ENCODE measurements at places on chromosomes 1 and 21.

DNA sequence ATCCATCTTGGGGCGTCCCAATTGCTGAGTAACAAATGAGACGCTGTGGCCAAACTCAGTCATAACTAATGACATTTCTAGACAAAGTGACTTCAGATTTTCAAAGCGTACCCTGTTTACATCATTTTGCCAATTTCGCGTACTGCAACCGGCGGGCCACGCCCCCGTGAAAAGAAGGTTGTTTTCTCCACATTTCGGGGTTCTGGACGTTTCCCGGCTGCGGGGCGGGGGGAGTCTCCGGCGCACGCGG, 282 bp upstream of the SOD1 start:
- no peak for DNase-seq

- peak; percentile 6 for DNase-seq
Observed at GRCh38 chr1:183180634-183181056, 5.4 kb upstream of the LAMC2 start.

DNA sequence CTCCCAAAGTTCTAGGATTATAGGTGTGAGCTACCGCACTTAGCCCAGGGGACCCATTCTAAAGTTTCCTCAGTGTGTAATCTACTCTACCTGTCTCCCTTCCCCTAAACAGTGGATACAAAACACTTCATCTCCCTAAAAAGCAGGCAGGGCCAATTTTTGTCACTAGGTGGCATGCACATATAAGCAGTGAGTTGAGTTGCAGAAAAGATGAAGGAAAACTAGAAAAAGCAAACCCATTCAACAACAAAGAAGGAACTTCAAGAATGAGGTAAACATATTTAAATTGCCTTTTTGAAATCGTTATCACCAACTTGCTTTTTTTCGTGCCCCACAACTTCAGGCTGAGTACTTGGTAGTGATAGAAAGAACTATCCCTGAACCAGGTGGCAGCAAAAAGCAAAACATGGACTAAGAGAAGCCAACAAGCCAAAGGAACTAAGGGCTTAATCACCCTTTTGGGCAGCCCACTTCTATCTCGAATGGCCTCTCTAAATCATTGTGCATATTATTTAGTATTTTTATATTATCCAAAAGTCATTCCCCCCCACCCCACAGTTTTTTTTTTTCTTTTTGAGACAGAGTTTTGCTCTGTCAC, 19.7 kb upstream of the ALDH9A1 start:
- peak; percentile 21 for DNase-seq

DNA sequence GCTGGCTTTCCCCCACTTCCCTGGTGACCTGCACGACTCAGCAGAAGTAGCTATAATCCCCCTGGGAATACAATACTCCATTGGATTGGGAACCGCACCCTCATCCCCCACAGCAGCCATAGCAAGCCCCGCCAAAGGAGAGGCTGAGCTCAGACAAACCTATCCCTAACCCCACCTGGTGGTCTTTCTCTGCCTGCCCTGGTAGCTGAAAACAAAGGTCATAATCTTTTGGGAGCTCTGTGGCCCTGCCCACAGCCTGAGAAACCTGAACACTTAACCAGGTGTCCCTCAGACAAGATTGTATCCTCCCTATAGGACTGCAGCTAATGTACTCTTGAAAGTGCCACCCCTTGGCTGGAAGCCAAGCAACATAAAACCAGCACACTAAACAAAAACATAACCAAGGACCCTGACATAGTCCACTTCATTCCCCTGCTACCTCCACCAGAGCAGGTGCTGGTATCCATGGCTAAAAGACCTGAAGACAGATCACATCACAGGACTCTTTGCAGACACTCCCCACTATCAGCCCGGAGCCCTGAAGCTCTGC, 71.6 kb upstream of the RUNX1 start:
- DNase-seq: no peak

DNA sequence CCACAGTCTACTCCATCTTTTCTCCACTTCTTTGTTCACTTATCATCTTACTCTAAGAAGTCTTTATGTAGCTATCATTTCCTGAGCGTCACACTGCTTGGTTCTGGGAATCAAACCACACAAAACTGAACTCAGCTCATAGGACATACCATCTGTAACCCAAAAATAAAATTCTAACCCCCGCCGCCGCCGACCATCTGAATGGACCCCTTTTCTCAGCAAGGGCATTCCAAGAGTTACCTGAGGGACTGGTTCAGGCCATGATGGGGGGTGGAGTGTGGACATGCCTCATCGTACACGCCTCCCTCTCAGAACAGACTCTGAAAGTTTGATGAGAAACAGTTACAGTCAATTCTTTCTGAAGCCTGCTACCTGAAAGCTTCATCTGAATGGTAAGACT, 12.6 kb upstream of the CHI3L2 start:
- DNase-seq: peak; percentile 59

- DNase-seq: no peak
Observed at GRCh38 chr1:230026572-230026971, 40.5 kb upstream of the GALNT2 start.

DNA sequence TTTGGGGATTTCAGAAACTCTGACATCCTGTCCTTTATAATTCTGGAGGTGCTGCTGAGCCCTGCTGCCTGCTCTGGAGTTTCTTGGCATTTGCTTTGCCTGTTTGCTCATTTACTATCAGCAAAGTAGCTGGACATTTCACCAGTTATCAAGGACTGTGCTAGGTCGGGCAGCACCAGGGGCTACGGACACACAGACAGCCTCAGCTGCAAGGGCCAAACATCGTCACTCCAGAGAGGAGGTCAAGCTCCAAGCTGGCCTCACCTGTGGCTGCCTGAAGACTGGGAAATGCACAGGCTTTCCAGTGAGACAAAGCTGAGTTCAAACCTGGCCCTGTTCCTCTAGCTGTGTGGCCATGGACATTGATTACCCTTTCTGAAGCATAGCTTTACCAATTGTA, 143.7 kb downstream of the LRIG2 start:
- no peak for DNase-seq

GRCh38 chr1:92168657-92169056, 49.1 kb upstream of the C1orf146 start:
- no peak for DNase-seq

DNA sequence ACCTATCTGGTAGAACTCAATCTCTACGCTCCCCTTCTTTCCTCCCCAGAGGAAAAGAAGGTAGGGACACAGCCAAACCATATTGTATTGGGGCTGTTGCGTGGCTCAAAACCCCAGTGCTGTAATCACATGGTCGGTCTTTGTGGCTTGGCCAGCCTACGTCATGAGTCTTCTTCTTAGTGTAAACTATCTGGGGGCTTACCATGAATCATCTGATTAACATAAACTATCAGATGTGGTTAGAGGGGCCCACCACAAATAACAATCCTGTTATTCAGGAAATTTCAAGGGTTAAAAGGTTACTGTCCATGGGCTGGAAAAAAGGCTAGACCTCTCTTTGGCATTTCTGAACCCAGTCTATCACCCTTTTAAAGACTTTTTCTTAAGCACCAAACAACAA, 49.5 kb upstream of the GPR52 start:
- DNase-seq: no peak

DNA sequence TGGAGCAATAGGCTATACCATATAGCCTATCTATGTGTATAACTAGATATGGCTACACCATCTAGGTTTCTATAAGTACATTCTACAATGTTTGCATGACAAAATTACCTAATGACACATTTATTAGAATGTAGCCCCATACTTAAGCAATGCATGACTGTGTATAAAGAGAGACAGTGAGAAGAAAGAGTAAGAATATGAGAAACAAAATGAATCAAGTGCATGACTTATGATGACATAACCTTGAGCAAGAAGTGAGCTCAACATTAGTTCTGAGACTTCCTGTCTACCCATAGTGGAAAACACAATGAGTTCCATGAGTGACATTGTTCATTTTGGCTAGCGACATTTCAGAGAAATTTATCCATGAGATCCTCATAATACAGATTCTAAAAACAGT, 10.1 kb downstream of the SLC44A5 start:
- DNase-seq: no peak

DNA sequence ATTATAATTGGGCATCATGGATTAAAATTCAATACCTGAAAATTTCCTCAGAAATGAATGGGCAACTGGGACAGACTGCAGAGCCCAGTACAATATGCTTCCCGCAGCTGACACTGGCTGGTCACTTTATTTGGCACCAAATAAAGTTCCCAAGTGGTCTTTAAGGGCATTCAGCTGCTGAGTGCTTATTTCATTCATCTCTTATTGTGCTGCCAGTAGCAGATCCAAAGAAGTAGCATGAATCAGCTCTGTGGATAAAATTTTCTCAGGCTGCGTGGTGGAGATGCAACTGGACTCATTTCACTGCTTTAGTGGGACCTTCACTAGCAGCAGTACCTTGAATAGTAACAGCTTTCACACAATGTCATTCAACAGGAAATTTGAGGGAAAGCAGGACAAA, 226.3 kb upstream of the ADGRL2 start:
- DNase-seq: no peak

GRCh38 chr1:193694741-193695140, 508.3 kb upstream of the B3GALT2 start:
- no peak for DNase-seq

DNA sequence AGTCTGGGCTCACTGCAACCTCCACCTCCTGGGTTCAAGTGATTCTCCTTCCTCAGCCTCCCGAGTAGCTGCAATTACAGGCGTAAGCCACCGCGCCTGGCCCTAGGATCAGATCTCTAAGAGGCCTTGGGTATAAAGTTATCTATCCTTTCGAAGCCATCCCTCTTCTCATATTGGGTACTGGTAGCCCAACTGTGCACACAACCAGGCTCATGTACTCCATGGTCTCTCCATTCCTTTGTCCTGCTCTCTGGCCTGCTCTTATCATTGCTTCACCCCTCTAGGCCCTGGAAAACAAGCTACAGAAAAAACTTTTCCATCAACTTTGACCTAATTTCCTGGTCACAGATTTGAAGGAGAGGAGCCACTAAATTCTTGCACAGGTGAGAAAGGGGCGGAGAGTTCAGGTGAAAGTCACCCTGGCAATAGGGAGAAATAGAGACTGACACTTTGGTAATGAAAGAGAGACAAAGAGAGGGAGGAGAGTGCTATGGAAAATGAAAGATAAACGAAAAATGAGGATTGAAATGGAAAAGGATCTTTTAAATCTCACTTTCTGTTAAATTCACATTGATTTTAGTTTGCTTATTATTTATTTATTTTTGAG, 6.0 kb downstream of the TXNIP start:
- no peak for DNase-seq

DNA sequence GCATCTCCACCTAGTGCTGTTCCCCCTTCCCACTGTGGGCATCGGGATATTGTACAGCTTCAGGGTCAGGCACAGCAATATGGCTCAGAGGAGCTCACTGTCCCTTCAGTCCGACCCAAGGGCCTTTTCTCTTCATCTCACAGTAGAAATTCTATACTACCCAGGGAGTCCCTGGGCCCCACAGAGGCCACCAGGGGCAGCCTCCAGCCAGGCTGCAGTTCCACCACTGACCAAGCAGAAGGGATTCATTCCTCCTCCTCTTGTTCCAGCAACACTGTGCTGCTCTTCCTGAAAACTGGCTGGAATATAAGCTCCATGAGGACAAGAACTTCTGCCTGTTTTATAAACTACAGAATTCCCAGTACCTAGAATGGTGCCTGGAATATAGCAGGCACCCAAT, 70.5 kb downstream of the CD34 start:
- no peak for DNase-seq

GRCh38 chr1:179938752-179939151, 15.9 kb upstream of the CEP350 start:
- DNase-seq: no peak

DNA sequence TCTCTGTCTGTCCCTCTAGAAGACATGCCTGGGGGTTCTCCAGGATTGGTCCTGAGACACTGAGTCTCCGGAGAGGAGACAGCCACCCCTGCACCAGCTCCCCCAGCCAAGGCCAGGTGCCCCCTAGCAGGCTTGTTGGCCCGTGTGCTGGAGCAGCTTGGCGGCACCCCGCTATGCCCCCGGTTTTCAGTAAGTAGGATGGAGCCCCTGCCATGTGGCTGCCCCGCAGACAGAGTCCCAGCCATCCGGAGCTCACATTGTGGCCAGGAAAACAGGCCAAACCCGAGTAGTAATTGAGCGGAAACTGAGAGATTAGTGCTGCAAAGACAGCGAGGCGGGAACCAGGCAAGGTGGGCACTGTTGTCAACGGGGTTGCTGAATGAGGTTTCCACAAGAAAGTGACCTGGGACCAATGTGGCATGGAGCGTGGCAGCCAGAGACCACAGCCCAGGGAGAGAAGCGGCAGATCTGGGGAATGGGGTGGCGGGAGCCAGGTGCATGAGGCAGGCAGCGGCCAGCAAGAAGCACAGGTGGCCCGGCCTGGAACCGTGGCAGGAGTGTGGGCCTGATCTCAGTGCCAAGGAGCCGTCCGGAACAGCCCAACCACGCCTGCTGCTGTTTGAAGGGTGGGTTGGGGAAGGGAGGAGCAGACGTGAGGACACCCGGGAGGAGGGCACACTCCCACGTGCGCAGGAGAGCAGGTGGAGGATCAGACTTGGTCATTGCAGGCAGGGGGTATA, 137.4 kb upstream of the VAMP3 start:
- no peak for DNase-seq

DNA sequence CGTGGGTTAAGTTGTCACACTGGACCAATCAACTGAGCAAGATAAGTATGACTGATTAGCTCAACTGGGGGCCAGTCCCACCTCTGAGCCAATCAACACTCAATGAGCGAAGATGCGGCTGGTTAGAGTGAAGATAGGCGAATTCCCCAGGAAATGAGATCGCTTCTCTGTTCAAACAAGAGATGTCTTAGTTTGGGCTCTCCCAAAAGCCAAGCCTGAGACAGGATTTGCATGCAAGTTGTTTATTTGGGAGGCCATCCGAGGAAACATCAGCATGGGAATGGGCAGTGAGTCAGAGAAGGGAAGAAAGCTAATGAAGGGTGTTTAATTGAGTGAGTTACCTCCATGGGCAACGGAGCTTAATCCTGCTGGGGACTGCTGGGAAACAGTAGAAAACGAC, 4.9 kb upstream of the GJB5 start:
- DNase-seq: no peak

GRCh38 chr1:160460683-160461287, 60.4 kb downstream of the VANGL2 start:
- DNase-seq: peak; percentile 35

DNA sequence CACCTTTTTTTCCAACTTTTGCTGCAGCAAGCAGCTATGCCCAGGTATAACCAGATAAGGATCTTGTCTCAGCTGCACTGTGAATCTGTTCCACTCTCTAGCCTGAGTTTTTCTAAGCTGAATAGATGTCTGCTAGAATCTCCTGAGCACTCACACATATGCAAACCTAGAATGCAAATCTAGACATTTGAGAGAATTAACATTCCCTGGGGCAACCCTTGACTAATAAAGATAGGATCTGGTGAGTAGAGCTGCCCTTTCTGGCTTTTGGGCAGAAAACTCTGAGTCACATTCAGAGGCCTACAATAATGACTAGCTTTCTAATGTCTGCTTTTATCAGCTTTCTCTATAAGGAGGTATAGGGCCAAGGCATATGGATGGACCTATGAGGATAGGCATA, 61.4 kb upstream of the BARHL2 start:
- no peak for DNase-seq

DNA sequence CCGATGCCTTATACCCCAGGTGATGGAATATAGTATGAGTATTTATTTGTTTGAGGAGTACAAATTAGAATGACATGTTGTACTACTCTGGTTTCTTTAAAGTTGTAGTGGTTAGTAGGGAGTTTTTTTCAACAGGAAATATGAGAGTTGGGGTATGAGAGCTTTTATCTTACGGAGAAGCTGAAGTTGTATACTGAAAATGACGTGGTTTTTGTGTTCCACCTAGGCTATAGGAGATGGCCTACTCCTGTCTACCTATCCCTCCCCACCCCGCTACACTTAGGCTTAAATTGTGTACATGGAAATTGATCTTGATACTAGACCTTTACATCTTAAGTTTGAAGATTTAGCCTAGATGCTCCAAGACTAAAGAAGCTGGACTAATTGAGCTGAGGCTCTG, 6.8 kb upstream of the HAX1 start:
- DNase-seq: no peak
